Progenitor cell of endocrine pancreas (in vitro differentiated cells): ENCODE measurements at places on chromosomes 2 and 18. TPM values are rescaled to one million over a fixed set of nuclear protein-coding genes. Genes with fewer than 3 reads are reported as not detected.

MXD1 gene
- total RNA-seq = 9.2 and 10.8 TPM in 2 replicates

UGT1A8 gene
- not detected in 2 replicates for total RNA-seq

CCDC141 gene
- total RNA-seq = 14.8 and 18.1 TPM in 2 replicates

CNRIP1 gene
- total RNA-seq = not detected in 2 replicates

EMILIN2 gene
- total RNA-seq = 8.7 and 12.5 TPM in 2 replicates

TTN gene
- total RNA-seq = 12.2 and 17.3 TPM in 2 replicates

ACAA2 gene
- total RNA-seq = 100 and 106 TPM in 2 replicates

PIGN gene
- 34.9 and 35.9 TPM in 2 replicates for total RNA-seq

FSHR gene
- total RNA-seq = 0.44 and 0.74 TPM in 2 replicates

ZNF514 gene
- 32.9 and 34.8 TPM in 2 replicates for total RNA-seq

OR6B2 gene
- not detected in 2 replicates for total RNA-seq

EPAS1 gene
- total RNA-seq = 5.1 and 5.9 TPM in 2 replicates

ARHGAP28 gene
- 109 and 117 TPM in 2 replicates for total RNA-seq

BCL2 gene
- total RNA-seq = 3.8 and 4.1 TPM in 2 replicates

SNED1 gene
- total RNA-seq = 2.2 and 2.5 TPM in 2 replicates

SERPINB7 gene
- total RNA-seq = not detected in 2 replicates

PSMA8 gene
- total RNA-seq = 0.29 TPM in 1 of 2 replicates, not detected in the other

CFAP65 gene
- total RNA-seq = 0.65 and 0.67 TPM in 2 replicates

ZNF804A gene
- total RNA-seq = not detected in 2 replicates

RAB27B gene
- 13.4 and 15.4 TPM in 2 replicates for total RNA-seq

NEB gene
- 1.5 and 1.6 TPM in 2 replicates for total RNA-seq

TEKT4 gene
- total RNA-seq = 0.29 and 0.34 TPM in 2 replicates
